Heart left ventricle (tissue), 16 donors: ENCODE measurements at places on chromosomes 4 and X. TPM values are rescaled to one million over a fixed set of nuclear protein-coding genes. Genes with fewer than 3 reads are reported as not detected.
A peak's percentile ranks its signal among the peaks of the same experiment; 100 is the strongest.

ETNPPL gene
- polyA plus RNA-seq = 4.0 TPM

SHROOM3 gene
- polyA plus RNA-seq = 4.6 TPM

OTUD6A gene
- not detected for polyA plus RNA-seq

GAGE12F gene
- not detected for polyA plus RNA-seq

PLP1 gene
- 2.9 TPM for polyA plus RNA-seq

TEX13D gene
- not detected for polyA plus RNA-seq

DNA sequence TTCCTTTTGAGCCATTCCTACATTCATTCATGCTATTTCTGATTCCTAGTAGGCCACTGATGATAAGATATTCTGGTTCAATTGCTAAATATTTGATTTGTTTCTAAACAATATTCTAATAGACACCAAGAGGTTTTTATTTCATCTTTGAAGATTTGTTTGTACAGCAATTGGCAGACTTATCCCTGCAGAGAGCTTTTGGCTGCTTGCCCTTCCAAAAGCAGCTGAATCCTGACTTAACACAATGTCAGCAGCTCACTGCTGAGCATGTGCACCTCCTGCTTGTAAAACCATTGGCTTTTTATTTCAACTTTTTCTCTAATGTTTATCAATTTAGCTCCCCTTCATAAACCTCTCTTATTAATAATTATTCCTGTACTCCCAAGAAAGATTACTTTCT is 45.3 kb downstream of the MMRN1 start:
- DNase-seq = peak; percentile 40

- DNase-seq = no peak
Measured at GRCh38 chrX:30568136-30568535, 9.4 kb downstream of the TASL start.

DNA sequence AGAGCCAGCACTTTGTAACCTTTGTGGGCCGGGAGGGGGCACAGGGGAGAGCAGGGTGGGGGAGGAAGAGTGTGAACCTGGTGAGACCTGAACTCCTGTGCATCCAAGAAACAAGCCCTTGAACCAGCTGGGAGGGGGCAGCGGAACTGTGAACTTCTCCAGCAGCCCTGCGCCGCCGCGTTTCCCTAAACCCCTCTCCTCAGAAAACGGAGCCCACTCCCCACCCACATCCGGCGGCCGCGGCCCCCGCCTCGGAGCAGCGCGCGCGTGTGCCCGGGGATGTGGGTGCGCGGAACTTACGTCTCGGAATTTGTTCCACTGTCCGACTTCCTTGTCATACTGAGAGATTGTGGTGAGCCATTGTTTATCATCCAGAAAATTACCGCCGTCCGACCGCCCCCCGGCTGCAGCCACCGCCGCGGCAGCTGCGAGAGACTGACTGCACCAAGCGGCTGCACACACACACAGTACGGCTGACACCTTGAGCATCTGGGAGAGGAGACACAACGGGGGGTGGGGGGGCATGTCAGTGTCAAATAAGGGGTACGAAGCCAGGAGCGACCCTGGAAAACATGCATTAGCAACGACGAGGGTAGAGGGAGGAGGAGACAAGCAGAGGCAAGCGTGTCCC is 494 bp downstream of the SPOCK3 start:
- DNase-seq = no peak

DNA sequence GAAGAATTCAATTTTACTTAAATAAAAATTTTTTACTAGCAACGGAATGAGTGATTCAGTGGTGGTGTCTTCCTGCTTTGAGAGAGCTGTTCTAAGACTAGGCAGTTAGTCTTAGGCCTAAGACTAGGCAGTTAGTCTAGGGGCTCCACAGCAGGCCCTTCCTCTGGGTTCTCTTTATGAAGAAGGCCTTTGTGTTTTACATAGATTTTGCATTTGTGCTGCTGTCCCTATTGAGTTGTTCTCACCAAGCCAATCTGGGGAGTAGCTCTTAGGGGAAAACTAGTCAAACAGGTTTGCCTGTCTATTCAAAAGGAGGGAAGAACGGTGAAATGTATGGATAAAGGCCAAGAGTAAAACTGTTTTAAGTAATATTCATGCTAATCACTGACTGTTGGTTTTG is 7.6 kb downstream of the UGT8 start:
- no peak for DNase-seq

- no peak for DNase-seq
Measured at GRCh38 chr4:39044956-39045826, 13.0 kb upstream of the TMEM156 start.

GRCh38 chr4:74878323-74878722 is 54.6 kb upstream of the PARM1 start:
- DNase-seq = no peak

DNA sequence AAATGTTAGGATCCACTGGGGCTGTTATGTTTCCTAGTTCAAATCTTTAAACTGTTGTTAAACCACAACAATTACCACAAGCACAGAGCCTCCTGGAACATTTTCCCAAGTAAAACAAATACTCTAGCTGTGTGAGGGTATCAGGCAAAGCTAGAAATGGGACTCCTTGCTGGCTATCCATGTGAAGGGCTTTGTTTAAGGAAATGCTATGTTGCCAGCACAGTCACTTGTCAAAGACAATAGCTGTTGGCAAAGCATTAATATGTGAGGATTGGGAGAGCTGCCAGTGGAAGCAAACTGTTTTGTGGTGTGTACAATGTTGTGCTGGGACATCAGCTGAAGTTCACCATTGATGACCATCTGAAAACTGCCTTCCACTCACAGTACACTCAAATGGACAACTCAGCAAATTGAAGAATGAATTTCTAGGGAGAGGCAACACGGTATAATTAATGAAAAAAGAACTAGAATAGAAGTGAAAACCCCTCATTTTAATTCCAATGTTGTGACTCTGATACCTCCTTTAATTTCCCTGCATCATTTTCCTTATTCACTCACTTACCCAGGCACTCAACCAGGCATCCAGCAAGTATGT is 100.8 kb downstream of the ANXA3 start:
- DNase-seq = no peak

- DNase-seq = no peak
Measured at GRCh38 chrX:133542476-133542875, 127.2 kb upstream of the GPC4 start.

- no peak for DNase-seq
Measured at GRCh38 chrX:45903781-45904201, 641.4 kb downstream of the ZNF674 start.

- no peak for DNase-seq
Measured at GRCh38 chrX:95835223-95835622, 849.4 kb upstream of the DIAPH2 start.

- no peak for DNase-seq
Measured at GRCh38 chrX:97672138-97672537, 788.4 kb downstream of the RPA4 start.
